ENCODE measurements at places on chromosomes 6 and 20.
A peak's percentile ranks its signal among the peaks of the same experiment; 100 is the strongest.

- DNase-seq: no peak
Measured at GRCh38 chr6:41405941-41406727, 70.7 kb downstream of the NCR2 start.

DNA sequence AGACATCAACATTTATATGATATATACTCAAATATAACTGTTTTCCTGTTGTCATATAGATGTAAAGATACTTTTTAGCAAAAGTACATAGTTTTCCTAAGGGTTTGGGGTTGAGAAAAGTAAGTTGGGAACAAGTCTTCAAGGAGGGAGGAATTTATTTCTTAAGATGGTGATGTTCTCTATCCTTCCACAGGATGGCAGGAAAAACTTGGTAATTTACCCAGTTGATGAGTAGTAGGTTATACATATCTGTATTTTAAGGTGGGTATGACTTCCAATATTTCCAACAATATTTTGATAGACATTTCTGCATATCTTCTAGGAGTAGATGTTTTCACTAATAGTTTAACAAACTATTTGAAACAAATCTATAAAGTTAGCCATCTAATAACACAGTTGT lies 254.4 kb downstream of the RIMS1 start:
- no peak for DNase-seq

GRCh38 chr20:43532416-43533055 lies 25.0 kb downstream of the L3MBTL1 start:
- DNase-seq: no peak

GRCh38 chr6:42782689-42783176 lies 881 bp downstream of the BICRAL start:
- peak; percentile 67 for DNase-seq

- no peak for DNase-seq
Measured at GRCh38 chr20:46935394-46936017, 40.9 kb downstream of the EYA2 start.

DNA sequence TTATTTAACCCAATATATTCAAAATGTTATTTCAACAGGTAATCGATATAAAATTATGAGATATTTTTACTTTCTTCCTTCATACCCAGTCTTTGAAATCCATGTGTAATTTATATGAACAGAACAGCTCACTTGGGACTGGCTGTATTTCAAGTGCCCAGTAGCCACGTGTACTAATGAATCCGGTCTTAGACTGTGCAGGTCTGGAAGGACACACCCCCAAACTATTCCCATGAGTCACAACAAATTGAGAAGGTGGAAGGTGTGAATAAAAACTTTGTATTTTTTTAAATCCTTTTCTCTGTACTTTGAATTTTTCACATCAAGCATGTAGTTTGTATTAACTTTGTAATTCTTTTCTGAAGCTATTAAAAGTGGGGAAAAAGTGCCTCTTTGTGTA lies 2.8 kb downstream of the UNC5CL start:
- no peak for DNase-seq

- no peak for DNase-seq
Measured at GRCh38 chr6:130373992-130374391, 8.2 kb downstream of the TMEM200A start.

- no peak for DNase-seq
Measured at GRCh38 chr20:17316316-17317038, 89.6 kb downstream of the PCSK2 start.

- no peak for DNase-seq
Measured at GRCh38 chr6:164275773-164276172, 861.3 kb downstream of the QKI start.

- no peak for DNase-seq
Measured at GRCh38 chr6:44265722-44266233, 427 bp upstream of the NFKBIE start.

- DNase-seq: peak; percentile 95
Measured at GRCh38 chr6:123016431-123017103, 20.5 kb downstream of the CLVS2 start.

- no peak for DNase-seq
Measured at GRCh38 chr6:116764961-116765841, at the start of gene FAM162B. TSS of gene FAM162B (minus strand) at chr6:116765719. CDS start at chr6:116765576, 143 bp downstream.

DNA sequence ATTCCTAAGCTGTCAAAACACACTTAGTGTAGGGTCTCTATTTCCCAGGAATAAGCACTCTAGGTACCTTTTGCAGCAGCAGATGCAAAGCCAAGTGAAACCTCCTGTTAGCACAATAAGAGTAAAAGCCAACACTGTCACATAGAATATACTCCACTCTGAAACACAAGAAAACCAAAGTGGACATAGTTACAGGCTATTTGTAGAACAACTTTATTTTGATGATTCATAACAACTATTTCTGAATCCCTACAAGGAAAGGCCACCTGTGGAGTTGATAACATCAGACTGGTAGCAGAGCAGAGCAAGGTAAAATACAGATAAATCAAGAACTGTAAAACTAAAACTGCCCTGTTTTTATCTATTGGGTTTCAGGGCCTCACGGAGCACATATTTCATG lies 59.7 kb downstream of the ALDH5A1 start:
- DNase-seq: no peak

DNA sequence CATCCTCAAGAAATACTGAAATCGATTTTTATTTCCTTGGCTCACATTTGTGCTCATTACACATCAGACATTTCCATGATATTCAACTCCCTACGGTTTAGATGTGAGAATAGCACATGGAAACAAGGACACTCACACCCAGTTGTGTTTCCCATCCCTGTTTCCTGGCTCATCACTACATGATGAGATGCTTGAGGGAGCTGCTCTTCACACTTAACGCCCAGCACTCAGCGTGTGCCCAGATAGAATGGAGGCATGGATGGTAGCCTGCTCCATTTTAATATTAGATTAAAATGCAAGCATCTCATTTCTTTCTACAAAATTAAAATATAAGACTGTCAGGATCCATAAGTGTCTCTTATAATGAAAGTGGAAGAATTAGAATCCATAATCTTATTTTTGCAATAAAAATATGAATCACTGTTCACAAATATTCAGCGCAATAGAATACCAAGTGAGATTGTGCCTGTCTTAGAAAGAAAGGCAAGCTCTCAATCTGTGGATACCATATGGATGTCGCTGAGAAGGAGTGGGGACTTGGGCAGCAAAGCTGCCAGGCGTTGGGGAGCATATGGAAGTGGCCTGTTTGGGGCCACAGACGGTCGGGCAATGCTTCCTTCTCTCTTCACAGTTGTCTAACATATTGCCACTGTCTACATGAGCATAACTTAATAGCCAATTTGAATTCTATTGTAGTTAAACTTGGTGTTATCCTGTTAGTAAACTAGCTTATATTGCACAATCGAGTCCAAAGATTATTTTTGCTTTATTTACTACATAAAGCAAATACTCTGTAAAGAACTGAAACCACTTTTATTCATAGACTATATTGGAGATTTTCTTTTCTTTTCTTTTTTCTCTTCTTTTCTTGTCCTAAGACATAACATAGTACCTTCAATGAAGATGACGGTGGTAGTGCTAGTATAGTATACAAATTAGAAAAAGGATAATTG lies 206.8 kb upstream of the QKI start:
- DNase-seq: no peak

Measured in DMS79 (cell line).